OCI-M1 (cell line): ENCODE measurements at places on chromosomes 12 and 14.

GRCh38 chr12:80559766-80560165, 115.7 kb downstream of the PTPRQ start:
- DNase-seq, result no peak

GRCh38 chr14:43778570-43778936, 728.5 kb downstream of the FSCB start:
- no peak for DNase-seq

DNA sequence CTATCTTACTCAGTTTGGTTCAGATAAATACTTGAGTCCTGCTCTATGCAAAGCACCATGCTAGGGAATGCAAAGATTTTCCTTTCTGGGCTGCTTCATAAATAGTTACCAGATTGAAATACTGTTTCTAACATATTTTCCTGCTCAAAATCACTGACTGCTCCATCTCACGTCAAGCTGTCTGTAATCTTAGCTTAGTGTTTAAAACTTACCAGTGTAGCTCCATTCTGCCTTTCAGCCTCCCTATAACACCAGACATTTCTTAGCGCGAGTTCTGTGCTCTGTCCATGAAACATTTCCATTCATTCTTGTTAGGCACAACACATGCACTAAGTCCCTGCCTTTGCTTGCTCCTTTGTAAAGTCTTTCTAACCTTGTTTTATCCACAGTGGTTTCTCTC, 129.4 kb downstream of the NPAS3 start:
- DNase-seq, result no peak

GRCh38 chr12:66813137-66813892, 134.4 kb upstream of the GRIP1 start:
- no peak for DNase-seq

DNA sequence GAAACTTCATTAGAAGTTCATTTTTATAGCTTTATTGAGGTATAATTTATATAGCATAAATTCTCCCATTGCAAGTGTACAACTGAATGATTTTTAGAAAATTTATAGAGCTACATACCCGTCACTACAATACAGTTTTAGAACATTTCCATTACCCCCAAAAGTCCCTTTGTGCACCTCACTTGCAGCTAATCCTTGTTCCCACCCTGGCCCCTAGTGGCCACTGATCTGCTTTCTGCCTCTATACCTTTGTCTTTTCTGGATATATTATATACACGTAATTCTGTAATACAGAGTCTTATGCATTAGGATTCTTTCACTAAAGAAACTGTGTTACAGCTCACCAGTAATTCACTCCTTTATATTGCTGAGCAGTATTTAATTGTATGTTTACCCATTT, 145.1 kb upstream of the DIO2 start:
- peak; percentile 3 for DNase-seq

DNA sequence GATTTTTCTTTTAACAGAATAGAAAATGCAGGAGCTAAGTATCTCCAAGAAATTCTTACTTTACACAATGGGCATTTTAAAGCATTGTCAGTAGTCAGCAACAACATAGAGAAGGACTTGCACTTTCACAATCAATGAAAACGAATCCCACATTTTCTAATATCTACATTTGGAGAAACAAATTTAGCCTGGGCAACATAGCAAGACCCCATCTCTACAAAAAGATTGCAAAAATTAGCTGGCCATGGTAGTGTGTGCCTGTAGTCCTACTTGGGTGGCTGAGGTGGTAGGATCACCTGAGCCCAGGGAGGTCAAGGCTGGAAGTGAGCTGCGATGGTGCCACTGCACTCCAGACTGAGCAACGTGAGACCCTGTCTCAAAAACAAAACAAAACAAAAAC, 30.6 kb upstream of the C2CD5 start:
- no peak for DNase-seq
